ENCODE measurements at places on chromosomes 7 and 10.

GRCh38 chr10:26365681-26366358 lies 72.3 kb upstream of the APBB1IP start:
- peak; percentile 4 for DNase-seq

DNA sequence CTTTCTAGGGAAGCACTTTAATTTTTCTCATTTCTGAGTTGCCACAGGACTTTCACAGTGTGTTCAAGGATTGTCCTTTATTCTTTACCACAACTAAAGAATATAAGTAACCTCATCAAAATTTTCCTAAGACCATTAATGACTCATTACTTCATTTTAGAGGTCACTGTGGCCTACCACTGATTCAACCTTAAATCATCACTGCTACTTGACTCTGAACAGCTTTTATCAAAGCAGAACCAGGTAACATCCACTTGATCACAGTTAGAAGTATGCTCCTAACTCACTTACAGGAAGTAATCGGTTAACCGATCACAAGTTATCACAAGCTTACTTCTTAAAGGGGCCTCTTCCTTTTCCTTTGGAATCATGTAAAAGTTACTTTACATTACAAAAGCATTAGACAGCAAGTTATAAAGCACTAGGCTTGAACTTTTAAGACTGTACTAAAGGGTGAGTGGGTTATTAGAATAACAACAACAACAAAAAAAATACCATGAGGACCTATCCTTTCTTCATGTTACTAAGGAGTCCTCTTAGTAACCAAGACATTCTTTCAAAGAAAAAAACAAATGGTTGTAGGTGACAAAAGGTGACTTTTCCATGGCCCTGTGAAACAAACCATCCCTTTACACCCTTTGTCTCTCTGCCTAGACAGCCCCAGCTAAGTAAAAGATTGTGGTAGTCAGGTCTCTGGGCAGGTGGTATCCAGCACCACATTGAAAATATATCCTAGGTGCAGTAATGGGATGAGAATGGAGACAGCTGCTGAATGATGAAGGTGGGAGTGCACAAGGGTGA lies 40.0 kb upstream of the PDK4 start:
- DNase-seq: no peak

GRCh38 chr10:20955355-20955893 lies 58.3 kb upstream of the NEBL start:
- DNase-seq: no peak

GRCh38 chr7:140591180-140591902 lies 49.3 kb downstream of the DENND2A start:
- no peak for DNase-seq

DNA sequence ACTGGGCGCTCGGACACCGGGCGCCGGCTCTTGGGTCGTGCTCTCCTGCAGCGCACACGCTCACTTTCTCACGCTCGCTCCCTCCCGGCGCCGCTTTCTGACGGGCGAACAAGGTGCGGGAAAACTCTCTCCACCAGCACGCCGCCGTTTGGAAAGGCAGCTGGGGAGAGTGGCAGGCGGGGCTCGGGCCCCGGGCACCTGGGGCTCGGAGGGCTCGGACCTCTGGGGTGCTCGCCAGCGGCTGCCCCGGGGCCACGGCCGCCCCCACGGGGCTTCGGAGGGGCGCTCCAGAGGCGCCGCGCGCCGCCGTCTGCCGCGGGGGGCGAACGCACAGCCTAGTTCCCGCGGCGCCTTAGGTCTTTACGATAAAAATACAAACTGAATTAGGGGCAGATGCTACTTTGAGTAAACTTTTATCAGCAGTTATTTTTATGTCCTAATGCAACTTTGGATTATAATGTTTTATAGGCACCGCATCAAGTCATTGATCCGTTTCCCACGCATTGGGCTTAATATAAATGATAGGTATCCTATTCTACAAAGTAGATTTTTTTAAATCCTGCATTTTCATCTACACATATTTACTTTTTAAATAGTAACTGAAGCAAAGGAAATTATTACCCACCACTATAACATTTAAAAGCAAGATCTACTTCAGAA lies 535 bp upstream of the EPC1 start:
- DNase-seq: no peak

DNA sequence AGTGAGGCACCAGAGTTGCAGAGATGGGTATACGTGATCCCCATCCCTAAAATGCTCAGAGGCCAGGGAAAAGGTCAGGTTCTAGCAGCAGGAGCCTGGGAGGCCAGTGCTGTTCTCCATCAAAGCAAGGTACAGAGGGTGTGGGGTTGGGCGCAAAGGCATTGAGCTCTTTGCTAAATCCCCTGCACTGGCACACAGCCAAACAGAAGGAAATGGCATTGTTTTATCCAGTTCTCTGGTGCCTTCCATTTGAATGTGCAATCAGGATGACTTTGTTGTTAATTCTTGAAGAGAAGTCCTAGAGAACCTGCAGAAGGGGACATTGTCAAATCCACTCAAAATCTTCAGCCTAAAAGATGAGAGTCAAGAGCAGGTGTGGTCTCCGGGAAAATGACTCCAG lies 111.3 kb upstream of the CHST15 start:
- DNase-seq: no peak

DNA sequence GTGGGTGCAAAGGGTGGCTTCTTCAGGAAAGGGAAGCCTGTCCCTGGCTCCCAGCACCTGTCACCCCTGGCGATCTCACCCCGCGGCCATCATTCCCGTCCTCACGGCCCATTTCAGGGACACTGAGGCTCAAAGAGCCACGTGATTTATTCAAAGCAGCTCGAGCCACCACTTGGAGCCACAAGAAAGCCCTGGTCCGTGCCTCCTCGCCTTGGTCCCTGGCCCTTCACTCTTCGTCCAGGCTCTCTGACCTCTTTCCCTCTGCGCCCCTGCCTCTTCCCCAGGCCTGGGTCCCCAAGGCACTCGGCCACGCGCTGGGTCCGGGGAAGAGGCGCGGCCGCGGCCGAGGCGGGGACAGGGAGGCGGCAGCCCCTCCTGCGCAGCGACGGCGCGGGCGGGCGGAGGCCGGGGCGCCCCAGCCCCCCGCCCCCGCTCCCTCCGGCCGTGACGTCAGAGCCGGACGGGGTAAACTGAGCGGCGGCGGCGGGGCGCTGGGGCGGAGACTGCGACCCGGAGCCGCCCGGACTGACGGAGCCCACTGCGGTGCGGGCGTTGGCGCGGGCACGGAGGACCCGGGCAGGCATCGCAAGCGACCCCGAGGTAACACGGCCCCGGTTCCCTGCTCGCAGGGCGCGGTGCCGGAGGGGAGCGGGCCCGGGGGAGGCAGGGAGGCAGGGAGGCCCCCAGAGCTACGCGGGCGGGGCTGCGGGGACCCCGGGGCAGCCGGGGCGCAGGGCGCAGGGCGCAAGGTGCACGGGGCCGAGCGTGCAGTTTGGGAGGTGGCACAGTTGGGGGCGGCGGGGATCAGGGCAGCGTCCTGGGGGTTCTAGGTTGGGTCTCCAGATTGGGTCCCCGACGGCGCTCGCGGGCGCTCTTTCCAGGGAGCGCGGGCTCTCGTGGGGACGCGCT lies at the start of gene SLC18A2:
SLC18A2 (plus strand) TSS at position 494 of the 909 bp plus-strand sequence. CDS start 580 bp downstream, outside the sequence.
- DNase-seq: no peak

DNA sequence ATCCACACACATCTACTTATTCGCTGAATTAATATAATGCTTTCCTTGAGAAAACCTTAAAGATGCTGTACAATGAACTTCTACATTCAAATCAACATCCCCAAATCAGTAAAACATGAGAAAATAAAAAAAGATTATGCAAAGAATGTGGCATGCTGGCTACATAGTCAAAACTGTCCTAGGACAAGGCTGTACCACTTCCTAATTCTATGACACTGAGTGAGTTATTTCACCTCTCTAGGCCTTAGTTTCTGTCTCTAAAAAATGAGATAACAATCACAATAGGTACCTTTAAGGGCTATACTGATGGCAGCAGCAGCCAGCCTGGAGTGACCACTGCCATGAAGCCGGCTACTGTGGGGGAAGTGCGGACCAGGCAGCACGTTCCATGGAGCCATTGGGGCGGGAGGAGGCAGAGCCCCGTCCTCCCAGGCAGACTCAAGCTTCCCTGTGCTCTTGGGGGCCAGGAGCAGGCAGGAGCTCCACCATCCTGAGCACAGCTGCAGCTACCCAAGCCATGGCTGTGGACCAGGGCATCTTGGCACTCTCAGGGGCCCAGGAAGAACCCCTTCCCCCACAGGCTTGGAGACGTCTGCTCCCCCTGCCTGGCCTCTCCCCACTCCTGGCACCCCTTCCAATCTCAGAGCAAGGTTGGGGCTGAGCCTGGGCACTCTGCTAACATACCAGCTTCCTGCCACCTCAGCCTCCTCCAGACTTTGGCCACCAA lies 110.2 kb downstream of the ELAPOR2 start:
- DNase-seq: no peak

GRCh38 chr7:81488210-81488609 lies 281.6 kb downstream of the HGF start:
- no peak for DNase-seq

DNA sequence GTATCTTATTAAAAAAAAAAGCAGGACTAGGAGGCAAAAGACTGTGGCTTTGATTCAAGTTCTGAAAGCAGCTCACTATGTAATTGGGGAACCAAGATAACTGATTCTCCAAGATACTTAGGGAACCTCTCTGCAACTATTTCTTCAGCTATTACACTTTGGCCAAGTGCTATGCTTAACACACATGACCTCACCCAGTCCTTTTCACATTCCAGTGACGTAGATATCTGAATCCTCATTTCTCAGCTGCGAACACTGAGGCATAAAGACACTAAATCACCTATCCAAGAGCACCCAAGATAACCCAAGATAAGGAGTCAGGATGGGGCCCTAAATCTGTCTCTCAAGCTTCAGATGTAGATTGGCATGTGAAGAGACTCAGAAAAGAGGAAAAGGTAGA lies 133.6 kb downstream of the GLI3 start:
- no peak for DNase-seq

DNA sequence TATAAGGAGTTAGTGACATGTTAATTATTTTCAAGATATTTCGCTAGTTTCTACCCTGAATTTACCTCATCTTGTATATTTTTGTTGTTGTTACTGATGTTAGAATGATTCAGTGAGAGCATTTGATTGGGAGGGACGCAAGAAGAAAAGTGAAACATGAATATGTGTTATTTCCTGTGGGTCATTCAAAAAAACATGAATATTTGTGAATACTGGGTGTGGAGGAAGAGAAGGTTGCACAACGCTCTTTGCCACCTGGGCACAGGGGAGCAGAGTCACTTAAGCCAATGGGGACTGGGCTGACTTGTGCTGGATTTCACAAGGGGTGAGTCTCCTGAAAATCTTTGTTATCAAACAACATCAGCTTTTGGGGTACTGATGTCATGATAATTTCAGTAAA lies 39.5 kb downstream of the AGK start:
- no peak for DNase-seq

DNA sequence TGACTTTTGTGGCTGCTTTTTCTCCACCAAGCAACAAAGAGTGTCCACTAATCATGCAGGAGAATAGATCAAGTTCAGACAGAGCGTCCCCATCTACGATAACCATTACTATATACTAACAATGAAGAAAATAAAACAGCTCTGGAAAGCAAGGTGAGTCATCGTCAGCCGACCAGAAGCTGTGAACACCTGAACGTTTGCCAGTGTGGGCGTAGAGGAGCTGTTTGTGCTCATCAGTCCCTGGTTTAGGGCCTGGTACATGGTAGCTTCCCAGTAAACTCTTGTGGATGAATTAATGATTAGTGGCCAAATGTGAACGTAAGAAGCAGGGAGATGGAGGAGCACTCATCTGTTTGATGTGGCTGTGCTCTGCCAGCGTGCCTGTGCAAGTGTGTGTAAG lies 180.7 kb downstream of the EVX1 start:
- DNase-seq: no peak

DNA sequence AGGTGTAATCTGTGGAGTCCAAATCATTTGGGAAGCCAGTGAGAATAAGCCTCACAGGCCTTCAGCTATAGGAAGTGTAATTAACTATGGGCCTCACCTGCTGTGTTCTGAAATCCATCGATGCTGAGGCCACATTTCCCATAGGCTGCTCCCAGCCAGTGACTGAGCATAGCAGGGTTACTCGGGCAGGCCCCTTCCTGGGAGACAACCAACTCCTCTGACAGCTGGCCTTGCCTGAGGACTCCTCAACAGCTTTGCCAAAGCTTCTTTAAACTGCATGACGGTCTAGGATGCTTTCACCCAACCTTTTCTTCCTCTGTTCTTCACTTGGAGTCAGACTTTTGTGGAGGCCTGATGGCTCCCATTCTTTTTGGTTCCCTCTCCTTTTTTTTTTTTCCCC lies 63.8 kb upstream of the SMNDC1 start:
- DNase-seq: no peak

- no peak for DNase-seq
Measured at GRCh38 chr7:74479961-74480829, 26.5 kb downstream of the GTF2IRD1 start.

GRCh38 chr7:116906391-116906790 lies 44.0 kb downstream of the CAPZA2 start:
- DNase-seq: no peak

DNA sequence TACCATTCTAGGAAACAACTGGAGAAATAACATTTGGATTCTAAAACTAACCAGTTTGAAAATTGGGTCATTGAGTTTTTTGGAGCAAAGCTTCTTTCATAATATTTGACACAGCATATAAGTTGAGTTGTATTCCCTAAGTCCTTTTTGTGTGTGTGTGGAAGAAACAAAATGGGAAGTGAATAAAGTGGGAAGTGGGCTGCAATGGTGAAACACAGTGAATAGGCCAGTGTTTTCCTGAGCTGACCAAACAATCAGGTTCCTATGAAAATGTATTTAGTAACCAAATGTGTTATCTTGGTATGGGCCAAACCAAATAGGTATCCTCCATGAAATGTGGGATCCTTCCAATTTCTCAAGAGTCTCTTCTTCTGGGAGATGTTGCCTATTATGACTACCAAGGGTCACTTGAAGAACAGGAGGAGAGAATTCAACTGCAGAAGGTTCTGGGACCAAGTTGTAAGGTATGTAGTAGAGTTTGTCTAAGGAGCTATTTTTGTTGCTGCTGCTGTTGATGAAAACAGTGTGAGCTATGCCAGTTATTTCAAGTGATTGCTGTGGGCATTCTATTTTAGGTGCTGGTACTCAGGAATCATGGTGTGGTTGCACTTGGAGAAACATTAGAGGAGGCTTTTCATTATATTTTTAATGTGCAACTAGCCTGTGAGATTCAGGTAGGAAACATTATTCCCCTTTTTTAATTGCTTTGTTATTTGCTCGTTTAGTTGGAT lies 88.3 kb upstream of the MXI1 start:
- no peak for DNase-seq

DNA sequence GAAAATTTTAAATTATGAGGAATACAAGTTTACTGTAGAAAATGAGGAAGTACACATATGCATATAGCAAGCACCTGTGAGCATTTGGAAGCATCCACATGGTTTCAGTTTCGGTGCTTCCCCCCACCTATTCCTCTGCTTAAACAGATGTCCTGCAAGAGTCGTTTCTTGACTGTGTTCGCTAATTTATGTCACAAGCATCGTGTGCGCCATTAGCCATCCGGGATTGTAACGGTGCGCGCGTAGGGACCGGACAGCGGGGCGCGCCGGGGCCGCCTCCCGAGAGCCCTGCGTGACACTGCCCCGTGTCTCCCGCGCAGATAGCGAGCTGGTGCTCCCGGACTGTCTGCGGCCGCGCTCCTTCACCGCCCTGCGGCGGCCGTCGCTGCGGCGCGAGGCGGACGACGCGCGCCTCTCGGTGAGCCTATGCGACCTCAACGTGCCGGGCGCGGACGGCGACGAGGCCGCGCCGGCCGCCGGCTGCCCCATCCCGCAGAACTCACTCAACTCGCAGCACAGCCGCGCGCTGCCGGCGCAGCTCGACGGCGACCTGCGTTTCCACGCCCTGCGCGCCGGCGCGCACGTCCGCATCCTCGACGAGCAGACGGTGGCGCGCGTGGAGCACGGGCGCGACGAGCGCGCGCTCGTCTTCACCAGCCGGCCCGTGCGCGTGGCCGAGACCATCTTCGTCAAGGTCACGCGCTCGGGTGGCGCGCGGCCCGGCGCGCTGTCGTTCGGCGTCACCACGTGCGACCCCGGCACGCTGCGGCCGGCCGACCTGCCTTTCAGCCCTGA lies 90.9 kb downstream of the NEURL1 start:
- peak; percentile 76 for DNase-seq

All from stimulated activated CD4-positive, alpha-beta T cell treated with anti-CD3 and anti-CD28 coated beads, Interleukin-15, amount 100 ng/mL, for 24 hours (primary cell).